ENCODE measurements at places on chromosomes 7 and 10.

DNA sequence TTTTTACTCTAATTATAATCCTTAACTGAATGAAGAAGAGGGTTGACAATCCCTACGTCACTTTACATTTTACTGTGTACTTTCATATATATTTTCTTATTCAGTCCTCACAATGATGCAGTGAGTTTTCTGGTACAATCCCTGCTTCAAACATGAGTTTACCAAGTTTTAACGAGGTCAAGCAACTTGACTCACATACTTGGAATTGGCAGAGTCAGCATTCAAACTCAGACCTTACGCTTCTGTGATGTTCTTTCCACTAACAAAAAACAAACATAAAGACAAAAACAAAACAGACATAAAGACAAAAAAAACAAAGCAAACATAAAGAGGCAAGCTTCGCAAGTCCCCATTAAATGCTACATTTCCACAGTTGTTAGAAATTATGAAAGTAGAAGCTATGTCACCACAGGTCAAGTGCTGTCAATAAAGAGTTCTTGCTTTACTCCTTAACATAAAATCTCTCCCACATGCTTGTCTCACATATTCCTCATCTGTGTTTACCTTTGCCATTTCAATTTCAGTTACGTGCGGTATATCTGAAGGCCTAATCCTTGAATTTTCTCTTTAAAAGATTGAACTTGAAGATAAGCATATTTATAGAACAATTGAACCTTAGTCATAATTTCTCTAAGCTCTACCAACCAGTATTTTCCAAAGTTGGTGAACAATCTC is 217.3 kb downstream of the CELF2 start:
- no peak for DNase-seq

GRCh38 chr7:148898845-148899484 is 14.9 kb upstream of the EZH2 start:
- no peak for DNase-seq

GRCh38 chr7:107210400-107210799 is 41.6 kb downstream of the HBP1 start:
- no peak for DNase-seq

- DNase-seq = no peak
Observed at GRCh38 chr7:96287559-96287958, 34.3 kb downstream of the SLC25A13 start.

DNA sequence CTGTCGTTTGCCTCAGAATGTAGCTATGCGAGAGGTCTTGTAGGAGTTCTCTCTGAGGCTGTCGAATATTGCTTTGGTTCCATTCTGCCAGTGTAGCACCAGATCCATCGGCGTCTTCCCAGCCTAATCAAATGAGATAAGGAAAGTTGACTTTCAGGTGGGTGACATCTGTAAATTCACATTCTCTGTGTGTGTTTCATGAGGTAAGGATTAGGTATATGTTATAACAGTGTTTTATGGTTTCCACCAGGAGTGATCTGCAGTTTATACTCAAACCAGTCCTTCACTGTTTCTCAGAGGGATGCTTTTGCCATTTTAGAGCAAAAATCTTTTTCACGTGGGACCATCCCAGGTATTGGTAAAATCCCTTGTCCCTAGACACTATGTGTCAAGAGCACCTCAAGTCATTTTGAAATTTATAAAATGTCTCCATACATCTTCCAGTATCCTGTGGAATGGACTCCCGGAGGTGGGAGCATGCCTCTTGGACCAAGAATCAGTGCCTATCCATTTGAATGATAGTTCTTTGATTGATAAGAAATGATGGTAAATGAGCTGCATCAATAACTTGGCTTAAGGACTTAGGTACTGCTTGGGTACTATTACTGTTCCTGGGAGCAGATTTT is 7.9 kb downstream of the ANKRD1 start:
- no peak for DNase-seq

- DNase-seq = no peak
Observed at GRCh38 chr7:36283181-36283580, 106.5 kb upstream of the ANLN start.

GRCh38 chr10:83881661-83882060 is 257.6 kb upstream of the GHITM start:
- no peak for DNase-seq

DNA sequence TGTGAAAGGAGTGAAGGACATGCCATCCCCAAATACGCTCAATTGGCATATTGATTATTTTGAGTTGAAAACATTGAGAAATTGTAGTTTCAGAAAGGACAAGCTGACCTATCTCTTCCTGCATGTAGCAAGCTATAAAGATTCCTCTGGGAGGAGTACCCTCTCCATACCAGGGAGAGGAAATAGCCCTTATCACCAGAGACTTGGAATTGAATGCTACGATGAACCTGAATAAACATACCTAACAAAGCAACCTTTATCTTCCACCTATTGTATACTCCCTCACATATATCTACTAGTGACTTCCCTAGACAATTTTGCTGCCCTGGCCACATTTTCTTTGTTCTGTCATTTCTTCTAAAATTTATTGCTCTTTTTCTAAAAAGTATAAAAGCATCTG is 150.2 kb upstream of the EEPD1 start:
- DNase-seq = no peak

DNA sequence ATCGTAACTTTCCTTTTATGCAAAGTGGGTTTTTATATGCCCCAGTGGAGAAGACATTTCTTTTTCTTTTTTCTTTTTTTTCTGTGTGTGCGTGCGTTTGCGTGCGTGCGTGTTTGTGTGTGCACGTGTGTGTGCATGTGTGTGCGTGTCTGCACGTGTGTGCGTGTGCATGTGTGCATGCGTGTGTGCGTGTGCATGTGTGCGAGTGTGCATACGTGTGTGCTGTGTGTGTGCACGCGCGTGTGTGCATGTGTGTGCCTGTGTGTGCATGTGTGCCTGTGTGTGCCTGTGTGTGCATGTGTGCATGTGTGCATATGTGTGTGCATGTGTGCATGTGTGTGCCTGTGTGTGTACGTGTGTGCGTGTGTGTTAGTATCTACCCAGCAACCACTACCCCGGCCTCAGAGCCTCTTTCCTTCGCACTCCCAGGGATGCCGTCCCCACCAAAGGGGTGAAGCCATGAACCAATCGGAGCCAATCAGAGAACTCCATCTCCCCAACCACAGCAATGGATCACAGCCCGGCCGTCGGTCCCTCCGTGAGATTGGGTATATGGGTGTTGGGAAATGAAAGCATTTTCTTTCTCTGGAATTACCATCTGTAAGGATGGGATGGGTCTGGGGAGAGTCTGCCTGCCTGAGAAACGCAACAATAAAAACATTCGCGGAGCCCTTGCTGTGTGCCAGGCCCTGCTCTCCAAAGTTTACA is 92.3 kb downstream of the ELFN1 start:
- no peak for DNase-seq

- no peak for DNase-seq
Observed at GRCh38 chr7:105268056-105268455, 120.7 kb downstream of the SRPK2 start.

GRCh38 chr7:3951316-3952055 is 650.4 kb downstream of the SDK1 start:
- no peak for DNase-seq
